Testis (tissue), 5 donors: ENCODE measurements at places on chromosomes 1 and 21. TPM values are rescaled to one million over a fixed set of nuclear protein-coding genes. Genes with fewer than 3 reads are reported as not detected.

Gene ACTL8
- 12.8 TPM for polyA plus RNA-seq

DNA sequence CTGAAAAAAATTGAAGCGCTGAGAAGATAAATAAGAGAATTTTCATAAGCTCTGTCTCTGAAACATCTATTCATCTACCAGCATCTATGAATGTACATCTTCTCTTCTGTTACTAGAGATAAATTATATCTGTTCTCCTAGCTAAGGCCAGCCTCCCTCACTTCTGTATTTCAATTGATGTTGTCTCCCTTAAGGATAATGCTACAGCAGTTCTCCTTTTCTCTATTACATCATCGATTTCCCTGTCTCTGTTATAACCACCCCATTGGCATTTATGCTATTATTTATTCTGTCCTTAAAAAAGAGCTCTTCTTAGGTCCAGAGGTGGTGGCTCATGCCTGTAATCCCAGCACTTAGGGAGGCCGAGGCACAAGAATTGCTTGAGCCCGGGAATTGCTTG is 42.9 kb upstream of the TMCO2 start:
- no peak overlapping the region for H3K27ac ChIP-seq
- no peak overlapping the region for H3K4me3 ChIP-seq
- H3K36me3 ChIP-seq: no peaks in the 10 kb centered on the region
- H3K27me3 ChIP-seq: no peaks in the 10 kb centered on the region

GRCh38 chr21:31675960-31676359 is 16.5 kb downstream of the SOD1 start:
- H3K36me3 ChIP-seq: no peaks in the 10 kb centered on the region
- no peak overlapping the region for H3K27ac ChIP-seq
- H3K27me3 ChIP-seq: no peaks in the 10 kb centered on the region

Gene ASPM
- polyA plus RNA-seq: 1.6 TPM

Gene ZBTB18
- 45.0 TPM for polyA plus RNA-seq
